ENCODE measurements at places on chromosomes 2 and 18.

- DNase-seq, result no peak
These were observed 103.0 kb upstream of the STK39 start for GRCh38 chr2:168350380-168350779.

DNA sequence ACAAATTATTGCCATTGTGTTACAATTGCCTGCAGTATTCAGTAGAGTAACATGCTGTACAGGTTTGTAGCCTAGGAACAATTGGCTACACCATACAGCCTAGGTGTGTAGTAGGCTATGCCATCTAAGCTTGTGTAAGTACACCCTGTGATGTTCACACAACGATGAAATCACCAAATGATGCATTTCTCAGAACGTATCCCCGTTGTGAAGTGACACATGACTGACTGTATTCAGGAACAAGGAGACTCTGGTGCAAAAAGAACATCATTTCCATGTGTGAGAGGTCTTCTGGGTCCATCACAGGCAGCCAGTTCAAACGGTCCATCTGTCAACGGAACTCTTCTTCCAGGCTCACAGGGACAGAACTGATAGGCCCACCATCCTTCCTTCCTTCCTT is 263.7 kb downstream of the ANAPC1 start:
- DNase-seq, result no peak

DNA sequence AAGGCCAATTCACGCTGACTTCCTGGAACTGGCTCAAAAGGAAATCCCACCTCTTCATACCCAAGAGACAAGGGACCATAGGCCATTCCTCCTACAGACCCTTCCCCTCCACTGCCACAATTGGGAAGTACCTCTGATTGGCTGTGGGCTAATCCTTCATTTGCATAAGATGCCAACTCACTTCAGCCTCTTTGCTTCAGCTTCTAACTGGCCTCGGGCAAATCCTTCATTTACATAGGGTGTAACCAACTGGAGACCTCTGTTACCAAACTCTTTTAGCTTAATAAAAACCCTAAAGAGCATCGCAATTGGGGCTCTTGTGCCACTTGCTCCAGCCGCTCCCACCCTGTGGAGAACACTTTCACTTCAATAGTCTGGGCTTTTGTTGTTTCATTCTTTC is 38.2 kb downstream of the MC2R start:
- no peak for DNase-seq

GRCh38 chr2:28583899-28584553 is 88.2 kb downstream of the PLB1 start:
- peak; percentile 96 for DNase-seq

- no peak for DNase-seq
These were observed 413.3 kb downstream of the TSN start for GRCh38 chr2:122168799-122169198.

- no peak for DNase-seq
These were observed 58.8 kb downstream of the RNF152 start for GRCh38 chr18:61833978-61834377.

GRCh38 chr18:32167980-32168730 is 21.7 kb upstream of the MEP1B start:
- DNase-seq, result no peak

DNA sequence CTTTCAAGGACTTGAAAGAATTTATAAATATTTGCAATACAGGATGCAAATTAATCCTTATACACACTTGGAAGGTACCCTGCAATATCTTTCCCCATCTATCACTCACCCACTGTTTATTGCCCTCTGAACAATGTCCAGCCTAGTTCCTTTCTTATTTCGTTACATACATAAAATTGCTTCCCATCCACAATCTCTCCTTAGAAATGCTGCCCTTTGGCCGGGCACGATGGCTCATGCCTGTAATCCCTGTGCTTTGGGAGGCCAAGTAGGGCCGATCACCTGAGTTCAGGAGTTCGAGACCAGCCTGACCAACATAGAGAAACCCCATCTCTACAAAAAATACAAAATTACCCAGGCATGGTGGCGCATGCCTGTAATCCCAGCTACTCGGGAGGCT is 41.2 kb upstream of the ATP8B1 start:
- DNase-seq, result no peak

- DNase-seq, result no peak
These were observed 9.7 kb upstream of the ARL5A start for GRCh38 chr2:151837926-151838325.

- no peak for DNase-seq
These were observed 42.1 kb downstream of the PGAP1 start for GRCh38 chr2:196884368-196884767.

DNA sequence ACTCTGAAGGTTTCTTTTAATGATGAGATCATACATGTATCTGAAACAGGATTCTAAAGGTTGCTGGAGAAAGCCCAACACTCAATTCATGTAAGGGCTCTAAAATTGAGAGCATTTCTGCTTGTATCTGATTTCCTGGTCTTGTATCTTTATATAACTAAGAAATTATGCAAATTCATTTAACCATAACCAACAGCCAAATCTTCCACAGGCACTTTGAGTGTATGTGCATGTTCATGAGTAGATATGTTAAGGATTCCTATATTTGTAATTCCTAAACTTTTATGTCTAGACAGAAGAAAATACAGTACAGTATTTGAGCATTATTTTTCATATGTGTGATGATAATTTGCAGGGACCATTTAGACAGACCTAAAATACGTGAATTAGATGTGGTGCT is 20.4 kb upstream of the PELI1 start:
- no peak for DNase-seq

GRCh38 chr2:41926614-41927580 is 120.9 kb upstream of the PKDCC start:
- no peak for DNase-seq

DNA sequence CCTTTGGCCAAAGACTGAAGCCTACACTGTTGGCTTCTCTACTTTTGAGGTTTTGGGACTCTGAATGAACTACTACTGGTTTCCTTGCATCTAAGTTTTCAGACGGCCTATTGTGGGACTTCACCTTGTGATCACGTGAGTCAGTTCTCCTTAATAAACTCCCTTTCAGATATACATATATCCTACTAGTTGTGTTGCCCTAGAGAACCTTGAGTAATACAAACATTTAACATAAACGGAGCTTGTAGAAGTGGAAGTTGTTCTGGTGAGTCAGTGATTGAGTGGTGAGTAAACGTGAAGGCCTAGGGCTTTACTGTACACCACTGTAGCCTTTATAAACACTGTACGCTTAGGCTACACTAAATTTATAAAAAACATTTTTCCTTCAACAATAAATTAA is 107.2 kb upstream of the CDH2 start:
- DNase-seq, result no peak

- no peak for DNase-seq
These were observed 19.5 kb upstream of the FAM136A start for GRCh38 chr2:70321370-70321769.
